Fibroblast of lung (primary cell): ENCODE measurements at places on chromosomes 1 and 21. TPM values are rescaled to one million over a fixed set of nuclear protein-coding genes. Genes with fewer than 3 reads are reported as not detected.

DNA sequence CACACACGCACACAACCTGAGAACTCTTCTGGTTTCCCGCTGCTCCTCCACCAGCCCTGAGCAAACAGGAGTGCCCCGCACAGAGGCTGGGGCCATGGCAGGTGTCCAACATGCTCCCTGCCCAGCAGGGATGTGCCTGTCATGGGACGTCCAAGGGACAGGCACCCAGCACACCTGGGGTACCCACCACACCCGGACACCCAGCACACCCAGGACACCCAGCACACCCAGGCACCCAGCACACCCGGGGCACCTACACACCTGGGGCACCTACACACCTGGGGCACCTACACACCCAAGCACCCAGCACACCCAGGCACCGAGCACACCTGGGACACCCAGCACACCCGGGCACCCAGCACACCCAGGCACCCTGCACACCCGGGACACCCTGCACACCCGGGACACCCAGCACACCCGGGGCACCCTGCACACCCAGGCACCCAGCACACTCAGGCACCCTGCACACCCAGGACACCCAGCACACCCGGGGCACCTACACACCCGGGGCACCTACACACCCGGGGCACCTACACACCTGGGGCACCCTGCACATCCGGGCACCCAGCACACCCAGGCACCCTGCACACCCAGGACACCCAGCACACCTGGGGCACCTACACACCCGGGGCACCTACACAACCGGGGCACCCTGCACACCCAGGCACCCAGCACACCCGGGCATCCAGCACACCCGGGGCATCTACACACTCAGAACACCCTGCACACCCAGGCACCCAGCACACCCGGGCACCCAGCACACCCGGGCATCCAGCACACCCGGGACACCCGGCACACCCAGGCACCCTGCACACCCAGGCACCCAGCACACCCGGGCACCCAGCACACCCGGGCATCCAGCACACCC is 37.9 kb downstream of the UBE2G2 start:
- DNase-seq = no peak

DNA sequence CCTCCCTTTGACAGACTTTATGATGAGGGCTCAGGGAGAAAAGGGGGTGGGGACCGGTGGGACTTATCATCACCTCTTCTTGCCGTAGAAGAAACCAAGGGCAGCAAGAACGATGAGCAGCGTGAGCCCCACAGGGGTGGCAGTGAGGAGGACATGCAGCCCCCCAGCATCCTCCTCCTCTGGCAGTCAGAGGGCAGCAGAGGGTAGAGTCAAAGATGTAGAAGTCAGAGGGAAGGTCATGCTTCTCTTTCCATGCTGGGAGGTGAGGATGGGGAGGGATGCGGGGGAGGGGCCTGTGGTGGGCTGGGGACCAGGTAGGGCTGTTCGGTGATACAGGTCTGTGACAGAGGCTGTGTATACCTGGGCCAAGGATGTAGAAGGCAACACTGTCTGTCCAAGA is 14.8 kb downstream of the INSRR start:
- DNase-seq = no peak

Gene SLC35A3
- 9.1 and 13.2 TPM in 2 replicates for polyA plus RNA-seq

DNA sequence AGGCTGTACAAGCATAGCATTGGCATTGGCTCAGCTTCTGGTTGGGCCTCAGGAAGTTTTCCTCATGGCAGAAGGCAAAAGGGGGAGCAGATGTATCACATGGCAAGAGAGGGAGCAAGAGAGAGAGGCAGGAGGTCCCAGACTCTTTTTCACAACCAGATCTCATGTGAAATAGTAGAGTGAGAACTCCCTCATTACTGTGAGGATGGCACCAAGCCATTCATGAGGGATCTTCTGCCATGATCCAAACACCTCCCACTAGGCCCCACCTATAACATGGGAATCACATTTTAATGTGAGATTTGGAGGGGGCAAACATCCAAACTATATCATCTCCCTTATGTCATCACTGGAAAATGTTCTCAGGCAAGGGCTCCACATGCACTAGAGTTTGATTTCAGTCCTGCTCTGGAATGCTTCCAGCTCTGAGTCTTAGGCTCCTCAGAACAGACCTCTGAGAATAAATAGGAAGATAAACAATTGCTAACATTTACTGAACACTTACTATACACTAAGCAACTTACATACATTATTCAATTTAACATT is 39.4 kb upstream of the VTCN1 start:
- DNase-seq = peak; percentile 7

GRCh38 chr1:64940025-64940424 is 26.3 kb downstream of the JAK1 start:
- DNase-seq = no peak

- DNase-seq = no peak
Measured at GRCh38 chr1:50416150-50416527, 7.1 kb downstream of the DMRTA2 start.

DNA sequence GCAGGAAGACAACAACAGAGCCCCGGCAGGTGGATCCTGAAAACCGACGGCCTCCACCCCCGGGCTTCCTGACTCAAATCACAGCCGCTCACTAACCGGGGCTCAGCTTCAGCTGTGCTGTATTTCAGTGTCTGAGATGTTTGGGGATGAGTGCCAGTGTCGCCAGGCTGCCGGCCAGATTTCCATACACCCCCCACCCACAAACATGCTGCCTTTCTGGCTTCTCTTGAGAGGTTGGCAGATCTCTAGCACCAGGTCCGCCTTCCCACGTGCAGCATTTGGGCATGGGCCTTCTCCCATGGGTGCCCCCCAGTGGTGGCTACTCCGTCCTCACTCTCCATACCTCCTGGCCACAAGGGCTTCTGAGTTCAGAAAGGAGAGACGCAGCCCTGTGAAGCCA is 34.8 kb downstream of the KCNAB2 start:
- DNase-seq = no peak

GRCh38 chr1:16161717-16162116 is 5.8 kb upstream of the EPHA2 start:
- no peak for DNase-seq
